Stimulated activated CD4-positive, alpha-beta T cell treated with anti-CD3 and anti-CD28 coated beads, Interleukin-12 subunit alpha, Interleukin-12 subunit beta, amount 100 ng/mL, for 24 hours (primary cell): ENCODE measurements at places on chromosomes 6 and 20.

DNA sequence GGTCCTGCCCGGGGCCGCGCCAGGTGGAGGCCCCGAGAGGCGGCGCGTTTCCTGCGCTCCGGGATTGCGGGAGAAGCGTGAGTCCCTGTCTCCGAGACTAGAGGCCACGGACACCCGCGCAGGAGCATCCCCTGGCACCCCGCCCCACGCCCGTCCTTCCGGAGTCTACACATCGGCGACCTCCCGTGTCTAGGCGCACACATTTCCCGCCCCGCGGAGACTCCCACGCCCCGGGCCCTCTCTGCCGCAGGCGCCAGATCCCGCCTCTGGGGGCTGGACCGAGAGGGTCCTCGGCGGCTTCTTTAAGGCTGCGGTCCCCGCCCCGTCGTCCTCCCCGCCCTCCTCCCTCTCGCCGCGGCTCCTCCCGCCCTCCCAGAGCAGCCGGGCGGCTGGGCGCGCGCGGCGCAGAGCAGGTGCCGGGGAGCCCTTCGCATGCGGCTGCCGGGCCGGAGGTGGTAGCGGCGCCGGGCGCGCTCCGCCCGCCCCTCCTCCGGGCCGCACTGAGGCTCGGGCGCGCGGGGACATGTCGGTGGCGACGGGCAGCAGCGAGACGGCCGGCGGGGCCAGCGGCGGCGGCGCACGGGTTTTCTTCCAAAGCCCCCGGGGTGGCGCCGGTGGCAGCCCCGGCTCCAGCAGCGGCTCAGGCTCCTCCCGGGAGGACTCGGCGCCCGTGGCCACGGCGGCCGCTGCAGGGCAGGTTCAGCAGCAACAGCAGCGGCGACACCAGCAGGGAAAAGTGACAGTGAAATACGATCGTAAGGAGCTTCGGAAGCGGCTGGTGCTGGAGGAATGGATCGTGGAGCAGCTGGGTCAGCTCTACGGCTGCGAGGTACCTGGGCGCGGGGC lies at the start of gene PPP1R14C:
PPP1R14C (plus strand) TSS at position 375 of the 846 bp plus-strand sequence; CDS start at position 524, 149 bp downstream.
- no peak for DNase-seq

GRCh38 chr20:32050851-32051556 lies 1.0 kb upstream of the HCK start:
- no peak for DNase-seq

DNA sequence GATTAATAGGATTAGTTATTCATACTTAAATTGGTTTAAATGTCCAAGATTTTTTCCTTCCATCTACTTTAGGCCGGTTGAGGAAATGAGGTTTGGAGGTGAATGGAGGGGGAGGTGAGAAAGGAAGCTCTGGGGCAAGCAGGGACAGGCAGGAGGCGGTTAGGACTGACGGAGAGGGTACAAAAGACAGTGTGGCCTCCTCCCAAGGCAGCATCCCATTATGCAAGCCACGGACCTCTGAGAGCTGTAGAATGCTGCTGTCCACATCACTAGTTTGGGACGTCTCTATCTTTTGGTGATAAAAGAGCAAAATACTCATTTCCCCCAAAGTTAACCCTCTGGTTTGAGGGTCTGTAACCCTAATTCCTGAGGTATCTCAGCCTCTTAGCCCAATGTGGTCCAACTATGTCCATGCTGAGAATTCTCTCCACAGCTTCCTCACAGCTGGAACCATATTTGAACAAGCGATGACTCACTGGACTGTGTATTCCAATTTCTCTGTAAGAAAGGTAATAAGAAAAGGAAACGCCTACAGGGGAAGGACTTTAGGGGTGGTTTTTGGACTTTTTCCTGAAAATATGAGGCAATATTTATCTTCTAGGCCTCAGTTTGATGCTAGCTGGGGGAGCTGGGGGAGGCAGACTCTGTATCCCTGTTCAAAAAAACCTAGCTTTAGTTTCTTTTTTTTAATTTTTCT lies 172.2 kb downstream of the TFAP2B start:
- DNase-seq: no peak

DNA sequence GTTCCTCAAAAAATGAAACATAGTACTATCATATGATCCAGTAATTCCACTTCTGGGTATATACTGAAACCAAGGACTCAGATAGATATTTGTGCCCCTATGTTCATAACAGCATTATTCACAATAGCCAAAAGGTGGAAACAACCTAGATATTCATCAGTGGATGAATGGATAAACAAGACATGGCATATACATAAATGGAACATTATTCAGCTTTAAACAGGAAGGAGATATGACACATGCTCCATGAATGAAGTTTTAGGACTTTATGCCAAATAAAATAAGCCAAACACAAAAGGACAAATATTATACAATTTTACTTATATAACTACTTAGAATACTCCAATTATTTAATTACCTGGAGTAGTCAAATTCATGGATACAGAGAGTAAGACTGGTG lies 16.4 kb downstream of the PLCB1 start:
- no peak for DNase-seq

GRCh38 chr20:9102456-9102855 lies 33.6 kb downstream of the PLCB4 start:
- DNase-seq: no peak

DNA sequence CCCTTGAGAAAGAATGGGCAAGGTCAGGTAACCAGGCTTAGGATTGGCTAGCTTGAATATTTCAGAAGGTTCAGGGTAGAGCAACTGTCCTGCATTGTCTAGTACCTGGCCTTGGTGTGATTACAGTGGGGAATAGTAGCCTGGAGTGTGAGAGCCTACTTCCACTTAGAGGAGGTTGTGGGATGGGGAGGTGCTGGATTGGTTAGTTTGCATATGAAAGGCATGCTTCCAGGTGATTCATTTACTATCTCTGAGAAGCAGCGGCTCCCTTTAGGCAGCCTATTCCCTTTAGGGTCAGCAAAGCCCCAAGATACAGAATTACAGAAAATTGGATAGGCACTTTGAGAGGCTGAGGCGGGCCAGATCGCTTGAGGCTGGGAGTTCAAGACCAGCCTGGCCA lies 25.0 kb upstream of the SCGN start:
- DNase-seq: no peak

DNA sequence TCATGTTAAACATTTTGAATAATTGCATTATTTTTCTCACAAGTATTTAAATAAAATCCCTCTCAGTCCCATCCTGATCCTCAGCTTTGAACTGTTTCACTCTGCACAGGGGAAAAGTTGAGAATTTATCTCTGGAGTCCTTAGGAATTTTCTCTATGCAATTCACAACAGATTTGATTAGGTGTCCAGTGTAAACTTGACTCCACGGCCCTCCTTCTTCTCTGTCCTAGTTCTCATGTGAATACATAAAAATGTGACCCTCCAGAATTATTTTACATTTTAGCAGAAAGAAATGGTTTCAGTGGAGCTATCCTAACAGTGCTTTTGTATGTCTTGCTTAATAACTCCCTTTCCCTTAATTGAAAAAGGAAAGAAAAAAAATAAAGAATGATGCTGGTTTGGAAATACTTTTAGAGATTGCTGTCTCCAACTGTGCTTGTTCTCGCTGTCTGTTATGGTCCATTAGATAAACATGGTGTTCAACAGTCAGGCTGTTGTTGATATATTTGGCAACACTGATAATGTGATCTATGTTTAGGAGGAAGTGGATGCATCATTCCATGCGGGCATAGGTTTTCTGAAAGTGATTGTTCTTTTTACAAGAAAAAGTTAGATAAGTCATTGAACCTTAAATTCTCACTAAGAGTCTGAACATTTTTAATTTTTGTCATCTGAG lies 599.4 kb upstream of the CITED2 start:
- no peak for DNase-seq

DNA sequence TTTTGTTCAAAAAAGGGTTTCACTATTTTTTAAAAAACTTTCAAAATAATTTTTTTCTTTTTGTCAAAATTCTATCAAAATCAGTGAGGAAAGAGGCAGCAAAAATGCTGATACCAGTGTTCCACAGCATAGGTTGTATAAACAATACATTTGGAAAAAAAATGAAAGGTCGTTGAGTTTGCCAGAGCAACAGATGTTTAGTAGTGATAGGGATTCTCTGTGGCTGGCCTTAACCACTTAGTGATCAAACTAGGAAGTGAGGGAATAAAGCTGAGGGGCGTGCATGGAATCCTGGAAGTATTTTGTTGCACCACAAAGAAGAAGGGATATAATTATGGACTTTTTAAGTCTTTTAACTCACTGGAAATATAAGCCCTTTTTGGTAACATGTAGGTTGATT lies 555.3 kb upstream of the CHD6 start:
- DNase-seq: no peak

- DNase-seq: no peak
These were observed 428 bp downstream of the CCM2L start for GRCh38 chr20:32010666-32011065.

DNA sequence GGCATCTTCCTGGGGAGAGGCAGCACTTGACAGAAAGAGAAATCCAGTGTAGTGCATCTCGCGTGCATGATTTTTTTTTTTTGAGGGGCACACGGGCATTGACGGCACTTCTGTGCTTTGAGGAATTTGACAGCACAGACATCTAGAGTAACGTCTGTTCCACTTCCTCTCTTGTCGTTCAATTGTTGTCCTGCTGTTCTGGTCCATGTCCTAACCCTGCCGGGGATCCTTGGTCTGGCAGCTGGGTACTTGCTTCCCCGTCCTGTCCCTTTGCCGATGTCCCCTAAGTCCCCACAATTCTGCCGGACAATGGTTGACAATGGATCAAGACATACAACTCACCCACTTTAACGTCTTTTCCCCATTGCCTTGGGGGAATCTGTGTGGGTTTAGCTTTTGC lies 46.0 kb upstream of the NAA20 start:
- DNase-seq: no peak

- DNase-seq: no peak
These were observed 374.5 kb downstream of the RNGTT start for GRCh38 chr6:88588938-88589337.

DNA sequence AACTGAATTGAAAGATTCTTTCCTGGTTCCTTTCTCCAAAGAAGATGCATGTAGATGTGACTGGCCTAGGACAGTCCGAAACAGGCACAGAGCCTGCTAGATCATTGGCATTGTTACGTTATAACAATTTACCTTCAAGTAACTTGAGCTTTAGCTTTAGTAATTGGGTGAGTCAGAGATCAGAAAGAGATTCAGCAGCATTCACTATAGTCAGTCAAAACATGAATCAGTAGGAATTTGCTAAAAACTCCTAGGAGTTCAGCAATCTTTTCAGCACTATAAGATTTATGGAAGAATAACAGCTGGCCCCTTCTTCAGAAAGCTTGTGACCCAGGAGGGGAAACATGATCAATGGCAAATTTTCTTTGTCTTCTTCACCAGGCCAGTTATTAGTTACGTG lies 281.7 kb upstream of the PRDM1 start:
- DNase-seq: no peak

DNA sequence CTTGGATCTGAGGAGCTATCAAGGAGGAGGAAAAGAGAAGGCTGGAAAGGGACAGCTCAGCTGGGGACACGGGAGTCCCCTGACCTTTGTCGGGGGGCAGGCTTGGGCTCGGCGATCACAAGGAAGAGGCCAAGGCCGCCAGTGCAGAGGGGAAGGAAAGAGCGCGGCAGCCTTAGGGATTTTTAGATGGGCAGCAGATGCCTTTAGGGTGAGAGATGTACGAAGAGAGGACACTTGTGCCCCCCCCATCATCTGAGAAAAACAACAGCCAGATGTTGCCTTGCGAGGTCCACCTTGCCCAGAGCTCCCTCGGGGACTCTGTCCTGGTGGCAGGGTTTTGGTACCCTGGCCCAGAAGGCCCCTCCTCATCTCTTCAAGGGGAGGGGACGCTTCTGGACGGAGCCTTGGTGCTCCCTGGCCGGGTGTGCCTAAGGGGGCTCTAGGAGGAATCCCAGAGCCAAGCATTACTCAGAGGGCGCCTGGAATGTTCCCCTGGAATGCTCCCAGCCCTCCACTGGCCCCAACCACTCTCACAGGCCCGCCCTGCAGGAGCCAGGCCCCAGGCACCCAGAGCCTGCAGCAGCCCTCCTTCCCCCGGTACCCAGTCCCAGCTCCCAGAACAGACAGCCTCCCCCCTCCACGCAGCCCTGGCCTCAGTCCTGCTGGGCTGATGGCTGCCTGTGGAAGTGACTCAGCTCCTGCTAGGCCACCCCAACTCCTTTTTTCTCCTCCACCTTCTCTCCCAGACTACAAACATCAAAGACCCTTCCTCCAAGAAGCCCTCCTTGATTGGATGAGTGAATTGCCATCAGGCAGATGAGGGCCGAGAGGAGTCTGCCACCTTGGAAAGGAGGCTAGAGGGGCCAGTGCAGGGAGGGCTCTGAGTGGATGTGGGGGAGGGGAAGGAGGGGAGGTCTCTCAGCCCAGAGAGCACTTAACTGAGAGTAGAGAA lies 1.8 kb downstream of the ADAM33 start:
- no peak for DNase-seq

DNA sequence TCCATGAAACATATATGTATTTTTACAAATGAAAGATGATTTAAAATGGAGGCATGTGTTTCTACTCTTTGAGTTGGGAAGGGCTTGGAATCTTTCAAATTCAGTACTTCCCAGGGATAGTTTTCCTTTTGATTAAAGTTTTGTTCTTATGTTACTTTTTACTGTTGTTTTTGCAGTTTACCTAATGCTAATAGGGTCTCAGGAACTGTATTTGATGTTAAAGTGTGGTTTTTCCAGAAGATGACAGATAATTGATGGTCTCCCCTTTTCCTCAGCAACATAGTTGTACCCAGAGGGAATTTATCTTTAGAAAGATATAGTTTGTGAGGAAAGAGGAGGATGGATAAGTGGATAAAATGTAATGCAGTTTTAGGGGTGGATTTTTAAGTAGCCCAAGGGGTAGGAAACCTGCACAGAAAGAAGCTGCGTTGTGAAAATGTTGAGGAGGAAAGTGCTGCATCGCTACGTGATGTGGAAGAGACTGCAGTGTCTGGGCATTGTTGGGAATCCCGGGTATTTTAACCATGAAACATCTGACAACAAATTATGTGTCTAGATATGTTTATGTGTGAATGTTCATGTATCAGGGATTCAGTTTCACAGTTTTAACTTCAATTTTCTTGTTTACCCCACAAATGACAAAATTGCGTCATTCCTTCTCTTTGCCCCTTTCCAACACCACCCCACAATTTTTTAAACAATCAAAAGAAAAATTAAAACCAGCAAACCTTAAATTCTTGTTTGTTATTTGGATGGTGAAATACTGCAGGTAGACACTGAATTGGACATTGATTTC lies 42.3 kb downstream of the GNAS start:
- DNase-seq: no peak

DNA sequence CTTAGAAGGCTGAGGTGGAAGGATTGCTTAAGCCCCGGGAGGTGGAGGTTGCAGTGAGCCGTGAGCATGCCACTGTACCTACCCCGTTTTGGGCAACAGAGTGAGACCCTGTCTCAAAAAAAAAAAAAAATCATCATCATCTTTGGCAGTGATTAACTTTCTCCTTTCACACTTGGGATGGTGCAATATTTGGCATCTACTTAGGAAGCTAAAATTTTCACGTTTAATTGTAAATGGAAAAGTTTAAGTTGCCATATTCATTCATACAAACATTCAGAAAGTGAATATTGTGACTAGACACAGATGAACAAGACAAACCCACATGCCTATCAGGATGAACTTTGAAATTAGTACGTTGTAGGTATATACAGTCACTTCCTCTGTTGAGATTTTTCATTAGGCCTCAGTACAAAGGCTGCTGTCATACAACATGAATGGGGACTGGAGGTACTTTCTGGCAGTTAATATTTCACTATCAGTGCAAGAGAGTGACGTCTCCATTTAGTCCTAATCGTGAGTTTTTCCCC lies 10.3 kb downstream of the TOP1 start:
- DNase-seq: no peak

- DNase-seq: no peak
These were observed 96.0 kb downstream of the CEBPB start for GRCh38 chr20:50286609-50287008.
